ENCODE measurements at places on chromosomes 3 and 15.

DNA sequence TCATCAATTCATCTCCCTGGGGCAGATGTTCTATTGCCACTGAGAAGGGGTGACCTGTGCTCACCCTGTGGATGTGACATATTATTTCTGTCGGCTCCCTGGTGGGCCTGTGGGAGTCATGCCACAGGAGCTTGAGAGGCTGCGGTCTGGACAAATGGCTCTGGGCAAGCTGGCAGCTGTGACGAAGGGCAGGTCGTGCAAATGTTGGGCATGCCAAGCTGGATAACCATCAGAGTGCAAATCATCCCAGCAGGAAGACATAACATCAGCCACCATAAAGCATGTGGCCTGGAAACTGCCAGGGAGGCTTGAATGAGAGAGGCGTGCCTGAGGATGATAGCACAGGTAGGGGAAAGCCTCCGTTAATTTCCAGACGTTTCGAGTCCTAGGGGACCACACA lies 45.3 kb upstream of the FAM3D start:
- no peak for DNase-seq

DNA sequence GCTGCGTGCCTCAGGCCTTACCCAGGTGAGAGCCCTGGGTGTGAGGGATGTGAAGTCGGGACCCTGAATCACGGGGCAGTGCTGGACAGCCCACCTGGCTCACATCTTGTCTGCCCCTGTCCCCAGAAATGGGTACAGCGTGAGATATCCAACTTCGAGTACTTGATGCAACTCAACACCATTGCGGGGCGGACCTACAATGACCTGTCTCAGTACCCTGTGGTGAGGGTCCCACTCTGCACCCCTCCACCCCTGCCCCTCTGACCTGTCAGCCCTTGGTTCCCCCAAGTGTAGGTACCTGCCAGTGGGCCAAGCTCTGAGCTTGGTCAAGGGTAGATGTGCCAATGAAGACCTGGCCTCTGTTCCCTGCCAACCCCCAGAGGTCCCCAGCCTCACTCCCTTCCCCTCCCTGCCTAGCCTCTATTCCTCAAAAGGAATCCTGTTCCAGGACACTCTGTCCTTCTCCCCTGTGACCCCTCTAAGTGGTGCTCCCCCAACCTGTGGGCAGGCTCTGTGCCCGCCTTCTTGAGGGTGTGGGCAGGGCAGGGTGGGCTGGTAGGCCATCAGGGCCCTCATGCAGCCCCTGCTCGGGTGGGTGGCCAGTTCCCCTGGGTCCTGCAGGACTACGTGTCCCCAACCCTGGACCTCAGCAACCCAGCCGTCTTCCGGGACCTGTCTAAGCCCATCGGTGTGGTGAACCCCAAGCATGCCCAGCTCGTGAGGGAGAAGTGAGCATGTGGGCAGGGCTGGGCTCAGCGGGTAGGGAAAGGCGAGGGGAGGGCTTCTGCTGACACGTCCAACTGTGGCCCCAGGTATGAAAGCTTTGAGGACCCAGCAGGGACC lies 25.1 kb downstream of the NBEAL2 start:
- no peak for DNase-seq

- no peak for DNase-seq
Observed at GRCh38 chr3:44576613-44577012, 8.2 kb upstream of the ZNF660 start.

DNA sequence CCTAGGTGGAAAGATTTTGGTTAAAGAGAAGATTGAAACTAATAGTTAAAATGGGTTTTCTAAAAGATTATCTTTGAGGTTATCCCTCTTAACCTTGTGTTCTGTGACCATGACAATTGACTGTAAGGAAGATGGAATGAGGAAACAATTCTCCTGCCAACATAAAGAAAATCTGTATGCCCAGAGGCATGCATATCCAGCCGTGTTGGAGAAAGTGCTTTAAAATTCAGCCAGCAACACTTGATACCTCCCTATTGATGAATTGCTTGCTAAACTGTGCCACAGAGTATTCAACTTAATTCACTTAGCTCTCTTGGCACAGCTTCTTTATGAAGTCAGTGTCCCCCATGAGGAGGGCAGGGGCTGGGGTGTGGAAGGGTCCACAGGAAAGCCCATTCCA lies 203.5 kb downstream of the UBE2E2 start:
- DNase-seq: no peak

- DNase-seq: no peak
Observed at GRCh38 chr3:107061466-107061865, 315.8 kb upstream of the CCDC54 start.
